Esophagus squamous epithelium (tissue), 5 donors: ENCODE measurements at places on chromosomes 1 and 21.

GRCh38 chr1:31911994-31912780 is 26.0 kb downstream of the PTP4A2 start:
- DNase-seq, result no peak

GRCh38 chr1:164064501-164064900 is 494.5 kb upstream of the PBX1 start:
- no peak for DNase-seq

- DNase-seq, result no peak
Measured at GRCh38 chr1:47672622-47673021, 234.8 kb downstream of the FOXD2 start.

- no peak for DNase-seq
Measured at GRCh38 chr1:48686159-48686558, 90.5 kb downstream of the BEND5 start.

- no peak for DNase-seq
Measured at GRCh38 chr1:39694026-39694425, 2.8 kb upstream of the HPCAL4 start.

- DNase-seq, result no peak
Measured at GRCh38 chr1:159144571-159144970, 26.8 kb upstream of the CADM3 start.

GRCh38 chr1:69077198-69077597 is 490.5 kb upstream of the LRRC7 start:
- DNase-seq, result no peak

- no peak for DNase-seq
Measured at GRCh38 chr1:206706806-206707366, 22.2 kb downstream of the MAPKAPK2 start.

- DNase-seq, result no peak
Measured at GRCh38 chr1:148296511-148296910, 144.4 kb upstream of the NBPF11 start.

GRCh38 chr1:228371741-228372182 is 34.9 kb downstream of the TRIM11 start:
- no peak for DNase-seq

GRCh38 chr1:88763649-88764406 is 79.8 kb downstream of the PKN2 start:
- no peak for DNase-seq

GRCh38 chr1:201312298-201312697 is 29.0 kb downstream of the PKP1 start:
- DNase-seq, result no peak

GRCh38 chr1:236058141-236058934 is 6.6 kb downstream of the NID1 start:
- DNase-seq, result no peak

GRCh38 chr1:23446661-23447310 is 22.2 kb upstream of the TCEA3 start:
- no peak for DNase-seq

GRCh38 chr21:25818121-25818520 is 83.3 kb downstream of the GABPA start:
- DNase-seq, result no peak

GRCh38 chr1:232508130-232508701 is 121.7 kb downstream of the SIPA1L2 start:
- no peak for DNase-seq

DNA sequence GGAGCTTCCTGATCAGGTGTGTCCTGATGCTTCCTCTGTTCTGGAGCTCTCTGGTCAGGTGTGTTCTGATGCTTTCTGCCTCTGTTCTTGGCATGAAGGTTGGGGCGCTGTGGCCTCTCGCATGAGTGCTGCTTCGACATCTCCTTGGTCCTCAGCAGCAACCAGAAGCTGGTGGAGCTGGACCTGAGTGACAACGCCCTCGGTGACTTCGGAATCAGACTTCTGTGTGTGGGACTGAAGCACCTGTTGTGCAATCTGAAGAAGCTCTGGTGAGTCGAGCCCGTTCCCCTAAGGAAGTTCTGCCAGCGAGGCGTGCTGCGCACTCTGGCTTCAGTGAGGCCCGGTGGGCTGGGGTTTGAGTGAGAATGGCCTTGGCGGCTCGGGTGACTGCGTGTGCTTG is 18.0 kb downstream of the NLRP3 start:
- no peak for DNase-seq

- DNase-seq, result no peak
Measured at GRCh38 chr1:7534061-7534825, 236.9 kb upstream of the VAMP3 start.

- no peak for DNase-seq
Measured at GRCh38 chr1:155322571-155322952, 1.9 kb downstream of the RUSC1 start.

DNA sequence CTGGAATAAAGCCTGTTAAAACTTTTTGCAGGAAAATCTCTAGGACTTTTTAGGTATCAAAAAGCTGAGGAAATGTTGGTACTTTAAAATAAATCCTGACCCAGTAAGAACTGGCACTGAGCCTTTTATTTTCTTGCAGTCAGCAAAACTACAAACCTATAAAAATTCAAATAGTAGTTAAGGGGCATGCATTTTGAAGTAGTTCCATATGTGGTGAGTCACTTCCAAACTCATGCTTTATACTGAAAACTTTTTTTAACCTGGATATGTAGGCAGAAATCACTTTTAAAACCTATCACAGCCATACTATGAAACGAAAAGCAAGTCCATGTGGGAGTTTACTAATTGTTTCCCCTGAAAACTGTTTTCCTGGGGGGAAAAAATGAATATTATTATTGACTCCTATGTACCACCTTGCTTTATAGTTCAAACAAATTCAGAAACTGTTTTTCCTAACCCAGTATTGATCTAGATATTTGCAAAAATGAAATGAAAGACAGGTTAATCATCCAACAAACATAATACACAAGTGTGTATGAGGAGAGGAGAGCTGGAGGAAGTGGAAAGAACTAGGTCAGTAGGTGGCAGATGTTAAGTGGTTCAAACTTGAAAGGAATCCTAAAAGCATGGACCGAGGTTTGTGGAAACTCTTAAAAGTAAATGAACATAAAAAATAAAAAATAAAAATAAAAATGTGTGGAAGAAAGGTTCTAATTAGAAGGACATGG is 30.5 kb downstream of the NRIP1 start:
- no peak for DNase-seq

GRCh38 chr1:173202424-173203145 is 4.5 kb downstream of the TNFSF4 start:
- DNase-seq, result no peak

GRCh38 chr1:18646091-18646785 is 15.6 kb downstream of the PAX7 start:
- DNase-seq, result no peak

GRCh38 chr1:83918688-83919285 is 80.1 kb downstream of the TTLL7 start:
- no peak for DNase-seq

DNA sequence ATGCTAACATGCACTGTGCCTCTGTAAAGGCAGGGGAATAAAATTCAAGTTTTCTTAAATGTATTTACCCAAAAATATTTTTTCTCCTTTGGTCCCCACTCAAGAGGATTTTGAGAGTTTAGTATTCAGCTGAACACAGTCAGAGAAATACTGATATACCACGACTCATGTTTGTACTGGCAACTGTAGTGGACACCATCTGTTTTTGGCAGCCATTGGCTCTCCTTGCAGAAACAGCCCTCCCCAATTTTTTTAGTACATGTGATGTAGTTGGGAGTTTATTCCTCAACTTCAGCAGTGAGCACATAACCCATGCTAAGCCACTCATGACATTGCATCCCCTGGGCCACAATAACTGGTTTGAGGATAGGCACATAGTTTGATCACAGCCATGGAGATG is 154.8 kb upstream of the POU3F1 start:
- no peak for DNase-seq

GRCh38 chr1:154786804-154787570 is 83.1 kb downstream of the KCNN3 start:
- DNase-seq, result no peak

DNA sequence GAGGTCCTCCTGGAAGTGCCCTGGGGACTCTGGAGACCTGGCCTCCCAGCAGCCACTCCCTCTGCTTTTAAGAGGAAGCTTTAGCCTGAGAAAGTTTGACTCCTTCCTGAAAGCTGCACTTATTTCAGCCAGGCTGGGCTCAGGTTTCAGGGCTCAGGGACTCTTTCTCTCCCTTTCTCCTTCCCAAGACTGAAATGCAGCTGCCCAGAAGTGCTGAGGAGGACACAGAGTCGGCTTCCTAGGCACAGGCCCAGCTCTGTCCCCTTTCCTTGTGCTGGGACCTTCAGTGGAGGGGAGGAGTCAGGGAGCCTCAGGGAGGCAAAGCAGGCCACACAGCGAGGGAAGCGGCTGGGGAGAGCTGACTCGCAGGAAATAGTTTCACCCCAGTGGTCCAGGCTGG is 137.3 kb downstream of the NAV1 start:
- no peak for DNase-seq

DNA sequence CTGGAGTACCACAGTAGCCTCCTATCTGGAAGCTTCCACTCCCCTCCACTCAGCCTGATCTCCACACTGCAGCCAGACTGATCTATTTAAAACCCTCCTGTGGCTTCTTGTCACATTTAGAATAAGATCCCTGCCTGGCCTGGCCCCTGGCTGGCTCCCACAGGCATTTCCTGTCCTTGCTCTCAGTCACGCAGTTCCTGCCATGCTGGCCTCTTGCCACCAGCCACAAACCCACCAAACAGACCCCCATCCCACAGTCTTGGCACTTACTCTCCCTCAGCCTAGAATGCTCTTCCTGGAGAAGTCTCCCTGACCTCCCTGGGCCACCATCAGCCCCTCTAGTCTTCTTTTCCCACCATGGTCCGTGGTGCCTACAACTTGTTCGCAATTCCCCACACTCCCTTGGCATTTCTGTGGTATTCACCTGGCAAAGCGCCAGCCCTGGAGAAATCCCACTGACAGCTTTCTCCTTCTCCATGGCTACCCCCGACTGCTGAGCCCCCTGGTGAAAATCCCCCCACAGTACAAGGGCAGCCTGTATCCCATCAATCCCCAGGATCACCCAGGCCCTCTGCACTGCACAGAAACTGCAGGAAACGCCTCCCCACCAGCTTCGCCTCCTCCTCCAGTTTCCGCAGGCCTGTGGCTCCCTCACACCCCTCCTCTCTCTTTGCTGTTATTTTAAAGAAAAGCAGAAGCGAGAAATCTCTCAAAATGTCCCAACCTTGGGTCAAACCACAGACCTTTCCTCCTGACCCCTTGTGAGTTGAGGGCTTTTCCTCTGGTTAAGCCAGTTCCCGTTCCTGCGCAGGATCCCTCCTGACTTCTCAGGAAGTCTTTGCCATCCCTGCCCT is 94.5 kb downstream of the SYT2 start:
- no peak for DNase-seq

DNA sequence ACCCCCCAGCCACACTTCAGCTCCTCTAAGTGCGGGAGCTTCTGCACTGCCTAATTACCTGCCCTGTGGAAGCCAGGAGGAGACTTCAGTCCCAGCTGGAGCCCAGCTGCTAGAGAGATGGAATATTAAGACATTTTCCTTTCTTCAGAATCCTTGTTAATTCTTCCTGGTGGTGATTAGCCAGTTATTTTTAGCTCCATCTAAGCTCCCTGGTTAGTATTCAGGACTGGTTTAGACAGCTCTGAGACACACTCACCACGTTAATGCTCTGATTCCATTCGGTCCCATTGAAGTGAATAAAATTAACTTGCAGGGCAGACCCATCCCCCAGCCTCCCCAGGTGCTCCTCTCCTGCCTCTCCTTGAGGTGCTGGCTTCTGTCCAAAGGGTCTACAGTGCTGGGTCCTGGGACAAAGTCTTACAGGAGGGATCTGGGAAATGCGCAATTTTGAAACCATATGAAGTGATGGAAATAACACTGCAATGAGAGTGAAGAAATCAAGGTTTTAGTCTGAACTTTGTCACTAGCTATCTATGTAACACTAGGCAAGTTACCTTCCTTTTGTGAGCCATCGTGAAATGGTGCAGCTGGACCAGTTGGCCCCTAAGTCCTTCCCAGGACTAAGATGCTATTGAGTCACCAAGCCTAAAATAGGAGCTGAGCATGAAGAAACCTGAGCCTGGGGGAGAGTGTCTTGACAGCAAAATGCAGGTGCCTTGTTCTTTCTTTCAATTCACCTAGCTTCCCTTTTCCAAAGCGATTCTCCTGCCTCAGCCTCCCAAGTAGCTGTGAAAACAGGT is 117.4 kb upstream of the ATP1A1 start:
- no peak for DNase-seq

DNA sequence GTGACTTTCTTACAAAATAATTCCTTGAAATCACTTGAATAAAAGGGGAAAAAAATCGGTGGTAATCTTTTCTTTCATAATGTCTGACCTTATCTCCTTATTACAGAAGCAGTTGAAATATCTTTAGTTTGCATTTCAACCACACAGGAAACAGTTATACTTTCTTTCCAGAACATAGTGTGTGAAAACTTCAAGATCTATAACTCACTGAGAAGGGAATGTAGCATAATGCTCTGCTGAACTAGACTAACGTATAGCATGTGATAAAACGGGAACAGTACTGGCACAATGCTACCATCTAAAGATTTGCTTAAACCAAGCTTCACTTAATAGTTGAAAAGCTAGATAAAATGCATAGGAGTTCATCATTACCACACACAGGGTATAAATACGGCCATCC is 45.0 kb downstream of the VAV3 start:
- DNase-seq, result no peak
